ENCODE measurements at places on chromosomes 12 and 14. TPM values are rescaled to one million over a fixed set of nuclear protein-coding genes. Genes with fewer than 3 reads are reported as not detected.

GRCh38 chr14:35362450-35362849 is 42.1 kb downstream of the NFKBIA start:
- DNase-seq = no peak

- no peak for DNase-seq
Measured at GRCh38 chr12:30974746-30975500, 48.4 kb downstream of the TSPAN11 start.

DNA sequence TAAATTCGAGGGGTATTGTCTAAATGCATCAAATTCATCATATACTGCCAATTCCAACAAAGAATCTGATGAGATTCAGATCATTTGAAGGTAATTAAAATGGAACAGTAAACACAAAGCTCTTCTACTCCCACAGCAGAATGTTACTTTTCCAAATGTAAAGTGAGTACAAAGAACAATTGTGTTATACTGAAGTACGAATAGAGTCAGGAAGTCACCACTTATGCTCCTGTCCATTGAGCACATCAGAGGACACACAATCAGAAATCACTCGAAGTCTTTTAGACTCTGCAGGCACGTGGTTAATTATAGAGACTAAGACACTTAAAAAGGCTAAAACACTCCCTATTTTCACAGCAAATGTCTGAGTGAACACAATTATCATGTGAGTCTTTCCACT is 388.5 kb upstream of the MIS18BP1 start:
- no peak for DNase-seq

DNA sequence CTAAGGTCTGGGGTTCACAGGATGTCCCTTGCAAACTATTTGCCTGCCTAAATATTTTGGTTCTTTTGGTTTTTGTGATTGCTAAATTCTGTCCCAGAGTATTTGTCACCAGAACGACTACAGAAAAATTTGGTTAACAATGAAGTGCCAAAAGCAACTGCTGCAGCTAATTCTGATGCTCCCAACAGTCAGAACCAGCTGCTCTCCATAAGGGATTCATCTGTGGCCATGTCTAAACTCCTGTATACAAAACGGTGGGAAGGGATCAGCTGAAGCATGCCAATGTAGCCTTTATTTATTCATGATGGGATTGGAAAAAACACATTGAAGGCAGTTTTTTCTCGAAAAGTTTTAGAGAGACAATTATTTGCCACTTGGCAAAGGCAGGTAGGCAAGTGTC is 29.3 kb upstream of the PELI2 start:
- DNase-seq = no peak

GRCh38 chr14:42011221-42011620 is 404.5 kb downstream of the LRFN5 start:
- no peak for DNase-seq

- no peak for DNase-seq
Measured at GRCh38 chr14:47674148-47674542, 1.3 kb downstream of the MDGA2 start.

DNA sequence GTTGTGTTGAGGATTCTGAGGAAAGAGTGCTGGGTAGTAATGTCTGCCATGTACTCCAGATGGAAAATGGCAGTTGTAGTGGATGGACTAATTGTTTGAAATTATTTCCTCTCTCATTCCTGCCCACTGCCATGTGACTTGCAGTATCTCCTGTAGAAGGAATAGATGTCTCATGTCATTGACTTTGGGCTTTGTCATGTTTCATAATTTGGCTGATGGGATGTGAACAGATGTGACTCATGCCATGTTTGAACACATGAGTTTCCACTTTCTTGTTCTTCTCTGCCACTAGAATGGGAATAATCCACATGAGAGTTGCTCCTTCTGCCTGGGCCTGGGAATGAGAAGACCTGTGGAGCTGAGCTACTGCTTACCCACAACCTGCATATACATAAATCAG is 2.4 kb upstream of the CALCOCO1 start:
- no peak for DNase-seq

- DNase-seq = peak; percentile 51
Measured at GRCh38 chr14:99809859-99810558, 16.8 kb downstream of the EML1 start.

- DNase-seq = no peak
Measured at GRCh38 chr12:119206348-119207062, 27.8 kb downstream of the HSPB8 start.

GRCh38 chr12:80937391-80938238 is at the start of gene LIN7A:
LIN7A (minus strand) TSS chr12:80937934; CDS start chr12:80937722, 212 bp downstream.
- peak; percentile 1 for DNase-seq

DNA sequence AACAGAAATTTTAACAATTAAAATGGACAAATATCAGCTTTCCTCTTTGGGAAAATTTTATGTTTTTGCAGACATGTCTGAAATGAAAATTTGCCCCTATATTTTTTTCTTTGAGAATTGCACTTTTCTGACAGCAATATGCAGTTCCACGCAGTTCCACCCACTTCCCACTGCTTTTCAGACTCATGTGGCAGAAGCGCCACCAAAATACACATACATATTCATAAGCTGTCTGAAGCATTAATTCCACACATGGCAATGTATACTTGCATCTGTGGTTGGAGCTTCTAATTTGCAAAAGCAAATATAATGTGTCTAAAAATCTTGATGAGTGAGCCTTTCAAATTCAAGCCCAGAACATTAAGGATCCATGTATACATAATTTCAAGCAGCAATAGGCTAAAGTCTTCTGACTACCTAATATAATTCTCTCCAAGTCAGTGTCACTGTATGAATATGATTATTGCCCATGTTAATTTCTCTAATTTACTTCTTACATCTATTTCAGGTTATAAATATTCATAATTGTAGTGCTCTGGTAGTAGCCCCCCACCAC is 129.5 kb downstream of the PRKD1 start:
- DNase-seq = no peak

DNA sequence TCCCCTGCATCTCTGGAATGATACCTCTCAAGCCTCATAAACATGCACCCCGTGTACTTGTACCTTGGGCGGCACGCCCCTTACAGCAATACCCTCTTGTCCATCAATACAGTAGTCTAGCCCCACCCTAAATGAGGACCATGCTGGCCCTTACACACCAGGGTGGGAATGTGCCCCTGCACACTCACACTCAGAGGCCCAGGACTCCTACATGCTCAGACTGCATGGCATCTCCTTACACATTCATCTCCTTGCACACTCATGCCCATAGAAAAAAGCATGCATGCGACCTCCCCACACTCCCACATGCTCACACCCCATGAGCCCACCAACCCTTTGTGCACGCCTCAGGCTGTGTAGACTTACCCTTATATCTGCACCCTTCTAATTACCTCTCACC is 22.0 kb downstream of the ITGA7 start:
- DNase-seq = no peak

DNA sequence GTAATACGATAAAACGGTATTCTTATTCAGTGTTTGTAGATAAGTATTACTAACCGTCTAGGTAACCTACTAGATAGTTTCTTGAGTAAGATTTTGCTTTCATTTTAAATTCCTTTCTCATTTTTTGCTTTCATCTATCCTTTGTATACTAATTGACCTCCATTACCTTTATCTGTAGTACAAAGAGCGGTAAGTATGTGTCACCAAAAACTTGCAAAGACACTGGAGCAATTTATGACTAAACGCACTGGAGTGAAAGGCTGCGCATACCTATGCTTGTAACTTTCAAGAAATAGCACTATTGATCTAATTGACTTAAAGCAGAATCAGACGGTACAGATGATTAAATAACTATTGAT is 1.7 kb downstream of the ARHGAP5 start:
- DNase-seq = peak; percentile 17

DNA sequence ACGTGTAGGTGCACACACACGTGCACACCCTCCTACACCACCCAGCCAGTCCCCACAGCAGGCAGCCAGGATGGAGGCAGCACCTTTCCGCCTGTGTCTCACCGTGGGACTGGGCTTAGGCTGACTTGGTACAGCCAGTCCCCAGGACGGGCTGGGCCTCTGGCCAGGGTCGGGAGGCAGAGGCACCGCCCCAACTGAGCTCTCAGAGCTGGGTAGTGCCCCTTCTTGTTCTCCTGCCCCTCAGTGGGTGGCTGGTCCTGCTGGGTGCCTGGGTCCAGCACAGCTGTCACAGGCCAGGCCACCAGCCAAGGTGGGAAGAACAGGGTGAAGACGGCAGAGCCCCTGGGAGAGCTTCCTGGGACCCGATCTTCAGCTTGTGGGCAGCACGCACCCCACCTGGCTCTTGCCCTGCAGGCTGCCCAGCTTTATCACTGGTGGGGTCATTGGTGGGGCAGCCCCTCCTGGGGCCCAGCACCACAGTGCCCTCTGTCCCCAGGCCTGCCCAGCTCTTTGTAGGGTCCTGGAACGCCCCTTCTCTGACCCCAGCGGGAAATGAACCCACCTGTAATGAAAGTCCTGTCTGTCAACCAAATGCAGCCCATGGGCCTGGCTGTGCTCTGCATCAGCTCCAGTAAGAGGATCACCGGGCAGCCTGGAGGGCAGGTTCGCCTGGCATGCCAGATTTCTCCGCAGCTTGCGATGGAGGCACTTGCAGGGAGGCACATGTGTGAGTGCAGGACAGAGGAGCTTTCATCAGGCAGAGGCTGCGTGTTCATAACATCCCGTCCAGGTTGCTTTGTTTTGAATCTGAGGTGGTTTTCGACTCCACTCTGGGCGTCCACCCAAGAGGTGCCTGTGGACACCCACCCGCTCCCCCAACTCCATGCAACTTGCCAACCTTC is 14.7 kb downstream of the CDCA4 start:
- no peak for DNase-seq

GRCh38 chr12:97943359-97943758 is 480.8 kb downstream of the RMST start:
- DNase-seq = no peak

DNA sequence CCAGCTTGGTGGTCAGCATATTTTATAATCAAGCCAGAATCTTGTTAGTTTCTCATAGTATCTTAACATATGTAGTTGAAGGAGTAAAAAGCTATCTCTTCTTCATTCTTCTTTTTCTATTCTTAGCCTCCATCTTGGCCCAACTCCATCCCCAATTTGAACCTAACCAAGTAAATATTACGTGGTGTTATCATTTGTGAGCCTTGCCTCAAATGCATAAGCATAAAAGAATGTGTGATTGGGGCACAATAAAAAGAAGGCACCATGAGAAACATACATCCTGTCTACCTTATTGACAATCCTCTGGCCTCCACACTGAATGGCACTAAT is 181.4 kb upstream of the BMP4 start:
- no peak for DNase-seq

DNA sequence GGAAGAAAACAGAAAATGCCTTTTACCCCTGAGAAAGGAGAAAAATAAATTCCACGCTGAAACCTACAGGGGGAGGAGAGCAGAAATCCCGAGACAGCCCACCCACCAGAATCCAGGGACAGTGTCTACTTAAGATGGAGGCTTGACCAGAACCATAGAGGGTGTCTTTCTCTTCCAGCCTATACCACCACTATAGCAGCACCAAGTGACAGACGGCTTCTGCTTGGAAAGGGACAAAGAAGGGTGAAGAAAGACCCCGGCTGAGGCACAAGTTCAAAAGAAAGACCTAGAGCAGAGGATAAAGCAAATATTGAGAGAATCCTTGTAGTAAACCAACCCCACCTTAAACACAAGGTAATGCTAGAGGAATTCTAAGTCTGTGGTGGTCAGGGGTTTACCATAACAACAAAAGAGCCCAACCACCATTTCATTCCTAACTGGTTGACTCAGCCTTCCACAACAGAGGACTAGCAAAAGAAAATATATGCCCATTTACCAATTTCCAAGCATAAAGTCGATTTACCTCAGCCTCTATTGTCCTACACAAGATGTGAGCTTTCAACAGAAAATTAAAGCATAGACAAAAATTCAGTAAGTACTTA is 105.3 kb upstream of the FOXG1 start:
- DNase-seq = peak; percentile 3

GRCh38 chr14:68783408-68784225 is 9.2 kb downstream of the ZFP36L1 start:
- no peak for DNase-seq

DNA sequence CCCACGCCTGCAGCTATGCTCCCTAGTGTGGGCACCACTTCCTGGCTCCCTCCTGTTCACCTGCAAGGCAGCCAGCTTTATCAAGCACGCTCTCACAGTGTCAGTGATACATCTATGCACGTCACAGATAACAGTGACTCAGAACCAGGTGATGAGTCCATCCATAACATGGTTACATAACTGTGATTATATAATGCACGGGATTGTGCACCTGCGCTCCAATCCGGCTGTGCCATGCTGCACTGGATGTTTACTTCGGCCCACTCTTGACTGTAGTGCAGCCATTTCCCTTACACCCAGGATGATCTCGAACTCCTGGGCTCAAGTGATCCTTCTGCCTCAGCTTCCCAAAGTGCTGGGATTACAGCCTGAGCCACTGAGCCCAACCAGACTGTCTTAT is 38.4 kb upstream of the CEP83 start:
- no peak for DNase-seq

DNA sequence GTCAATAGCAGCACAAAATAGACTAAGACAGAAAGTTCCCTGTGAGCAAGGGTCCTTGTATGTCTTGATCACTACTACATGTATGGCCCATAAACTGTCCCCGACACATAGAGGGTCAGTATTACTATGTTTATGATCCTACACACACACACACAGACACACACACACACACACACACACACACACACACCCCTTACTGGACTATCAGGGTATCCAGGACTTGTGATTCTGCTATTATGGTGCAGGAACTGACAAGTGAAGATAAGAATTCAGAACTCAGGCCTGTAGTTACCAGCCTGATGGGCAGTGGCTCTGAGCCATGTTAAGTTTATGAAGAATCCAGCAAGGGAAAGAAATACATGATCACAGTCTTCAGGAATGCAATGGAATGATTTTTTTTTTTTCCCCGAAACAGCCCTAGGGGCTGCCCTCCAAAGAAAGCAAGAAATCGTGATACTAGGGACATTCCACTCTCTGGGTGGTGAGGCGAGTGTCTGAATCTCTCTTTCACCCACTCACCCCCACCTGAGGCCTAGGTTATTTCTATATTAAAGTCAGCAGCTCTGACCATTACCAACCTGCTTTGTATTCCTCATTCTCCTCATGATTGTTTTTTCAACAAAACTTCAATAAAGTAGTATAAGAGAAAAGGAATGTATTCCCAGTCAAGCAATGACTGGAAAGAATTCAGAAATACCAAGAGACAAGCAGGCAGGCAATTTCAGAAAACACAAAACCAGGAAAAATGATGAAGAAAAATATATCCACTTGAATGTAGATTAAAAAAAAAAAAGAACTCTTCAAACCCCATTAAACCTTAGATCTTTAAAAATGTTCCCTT is 105.8 kb downstream of the AVPR1A start:
- no peak for DNase-seq

The NKX2-1 gene
- total RNA-seq = not detected

The ACIN1 gene
- 36.8 TPM for total RNA-seq

The PTPRO gene
- under 0.01 TPM for total RNA-seq

The USP15 gene
- total RNA-seq = 44.4 TPM

The SYNDIG1L gene
- not detected for total RNA-seq

The RPL41 gene
- total RNA-seq = 2,425 TPM

The HCFC2 gene
- 17.4 TPM for total RNA-seq

The INHBC gene
- total RNA-seq = not detected

The LRRC10 gene
- total RNA-seq = not detected

The TAMALIN gene
- 34.0 TPM for total RNA-seq

Data from dermis microvascular lymphatic vessel endothelial cell (primary cell).